ENCODE measurements at places on chromosomes 4 and X.

DNA sequence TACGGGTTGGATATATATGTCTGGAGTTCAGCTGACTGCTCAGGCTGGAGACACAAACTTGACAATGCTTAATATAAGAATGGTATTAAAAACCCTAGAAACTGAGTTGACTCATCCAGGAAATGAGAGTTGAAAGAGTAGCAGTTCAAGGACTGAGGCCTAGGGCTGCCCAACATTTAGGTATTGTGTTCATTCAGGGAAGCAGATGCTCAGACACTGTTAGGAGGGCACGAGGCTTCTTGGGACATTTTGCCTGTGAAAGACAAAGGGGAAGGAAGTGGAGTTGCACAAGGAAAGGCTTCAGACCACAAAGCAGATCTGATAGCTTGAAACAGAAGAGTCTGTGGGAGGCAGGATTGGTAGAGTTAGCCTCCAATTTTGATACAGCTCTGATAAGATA, 52.0 kb upstream of the HS3ST1 start:
- peak; percentile 67 for DNase-seq

DNA sequence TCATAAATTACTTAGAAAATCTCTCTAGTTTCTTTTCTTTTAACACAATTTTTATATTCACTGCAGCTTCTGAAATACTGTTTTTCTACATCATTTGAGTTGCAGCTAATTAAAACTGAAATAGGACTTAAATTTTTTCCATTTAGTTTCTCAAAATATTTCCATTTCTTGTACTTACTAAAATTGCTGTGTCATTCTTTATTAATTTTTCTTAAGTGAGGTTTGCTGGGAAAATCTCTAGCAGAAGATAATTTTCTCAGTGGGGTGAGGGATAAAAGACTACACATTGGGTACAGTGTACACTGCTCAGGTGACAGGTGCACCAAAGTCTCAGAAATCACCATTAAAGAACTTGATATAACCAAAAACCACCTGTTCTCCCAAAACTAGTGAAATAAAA, 57.7 kb downstream of the RNF150 start:
- DNase-seq: no peak

DNA sequence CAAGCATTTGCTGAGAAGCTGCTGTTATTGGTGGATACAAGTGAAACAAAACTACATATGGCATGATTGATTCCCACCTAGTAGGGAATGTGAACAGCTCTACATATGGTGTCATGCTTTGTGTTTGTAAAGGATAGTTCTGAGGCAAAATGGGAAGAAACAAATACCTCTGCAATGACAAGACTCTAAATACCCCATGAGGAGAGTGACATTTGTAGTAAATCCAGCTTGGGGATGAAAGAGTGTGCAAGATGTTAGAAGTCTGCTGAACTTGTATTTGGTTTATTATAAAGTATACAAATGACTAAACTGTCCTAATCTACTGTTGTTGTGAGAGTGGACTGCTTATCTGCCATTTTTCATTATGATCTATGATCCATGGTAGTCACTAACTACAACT, 120.8 kb upstream of the HS3ST1 start:
- no peak for DNase-seq

DNA sequence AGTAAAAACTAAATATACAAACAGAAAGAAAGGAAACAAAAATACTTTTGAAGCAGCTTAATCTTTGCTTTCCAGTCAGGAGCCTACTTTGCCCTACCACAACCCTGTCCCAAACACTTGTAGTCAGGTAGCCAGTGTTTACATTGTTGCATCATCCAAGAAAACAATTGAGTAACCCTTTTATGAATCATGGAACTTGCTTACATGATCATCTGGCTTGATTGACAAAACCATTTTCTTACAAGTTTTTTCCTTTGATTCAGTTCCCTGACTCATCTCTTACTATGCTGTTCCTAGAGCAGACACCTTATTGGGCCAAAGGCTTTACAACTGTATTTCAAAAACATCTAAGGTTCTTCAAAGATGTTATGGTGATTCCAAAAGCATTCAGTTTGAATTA, 740.1 kb downstream of the KLHL13 start:
- DNase-seq: no peak

DNA sequence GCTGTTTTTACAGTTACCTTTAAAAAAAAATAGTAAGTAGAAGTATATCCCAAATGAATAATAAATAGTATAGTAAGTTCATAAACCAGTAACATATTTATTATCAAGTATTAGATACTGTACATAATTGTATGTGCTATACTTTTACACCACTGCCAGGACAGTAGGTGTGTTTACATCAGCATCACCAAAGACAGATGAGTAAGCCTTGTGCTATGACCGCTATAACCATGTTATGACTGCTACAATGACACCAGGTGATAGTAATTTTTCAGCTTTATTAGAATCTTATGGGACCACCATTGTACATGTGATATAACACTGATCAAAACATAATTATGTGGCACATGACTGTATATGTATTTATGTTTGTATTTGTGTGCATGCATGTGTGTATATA, 27.3 kb downstream of the PABPC4L start:
- no peak for DNase-seq

GRCh38 chr4:27412613-27413012, 552.0 kb downstream of the STIM2 start:
- DNase-seq: no peak

DNA sequence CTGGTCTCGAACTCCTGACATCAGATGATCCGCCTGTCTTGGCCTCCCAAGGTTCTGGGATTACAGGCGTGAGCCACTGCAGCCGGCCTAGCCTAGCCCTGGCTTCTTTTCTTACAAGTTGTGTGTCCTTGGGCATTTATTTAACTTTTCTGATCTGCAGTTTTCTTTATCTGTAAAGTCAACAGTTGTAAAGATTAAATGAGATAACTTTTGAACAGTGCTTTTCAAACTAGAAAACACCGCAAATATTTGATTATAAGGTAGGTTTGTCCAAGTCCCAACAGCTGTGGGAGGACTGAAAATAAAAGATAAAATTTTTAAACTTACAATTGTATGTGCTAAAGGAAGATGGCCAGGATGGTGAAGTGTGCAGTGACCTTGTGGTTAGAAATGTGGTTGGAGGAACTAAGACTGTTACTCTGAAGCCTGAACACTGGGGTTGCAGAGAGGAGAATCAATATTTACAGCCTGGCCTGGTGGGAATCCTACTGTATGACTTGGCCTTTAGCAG, 44.8 kb downstream of the GSX2 start:
- DNase-seq: peak; percentile 3

DNA sequence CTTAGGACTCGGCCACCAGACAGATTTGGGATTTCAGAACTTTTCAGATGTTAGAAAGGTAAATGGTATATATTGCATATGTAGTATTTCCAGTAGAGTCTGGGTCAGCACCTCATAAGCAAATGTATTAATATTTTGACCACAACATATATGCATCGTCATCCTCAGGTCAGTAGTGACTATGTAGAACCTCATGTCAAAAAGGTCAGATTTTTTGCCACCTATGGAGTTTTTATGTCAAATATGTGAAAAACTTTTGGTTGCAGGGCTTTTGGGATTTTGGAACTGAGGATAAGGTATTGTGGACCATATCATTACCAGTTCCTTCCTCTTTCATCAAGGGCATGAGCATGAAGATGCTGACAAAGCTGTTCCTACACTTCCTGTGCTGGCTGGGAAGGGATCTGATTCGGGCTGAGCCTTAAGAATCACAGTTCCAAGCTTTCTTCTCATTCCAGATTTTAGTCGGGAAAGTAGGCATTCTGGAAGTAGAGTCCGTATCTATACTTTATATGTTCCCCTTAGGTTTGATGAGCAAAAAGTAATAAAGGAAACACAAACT, 183.0 kb upstream of the PGRMC2 start:
- no peak for DNase-seq

- DNase-seq: no peak
These were observed 452.7 kb upstream of the HS3ST1 start for GRCh38 chr4:11881364-11881763.

GRCh38 chrX:74421740-74422352, 553 bp downstream of the SLC16A2 start:
- no peak for DNase-seq

DNA sequence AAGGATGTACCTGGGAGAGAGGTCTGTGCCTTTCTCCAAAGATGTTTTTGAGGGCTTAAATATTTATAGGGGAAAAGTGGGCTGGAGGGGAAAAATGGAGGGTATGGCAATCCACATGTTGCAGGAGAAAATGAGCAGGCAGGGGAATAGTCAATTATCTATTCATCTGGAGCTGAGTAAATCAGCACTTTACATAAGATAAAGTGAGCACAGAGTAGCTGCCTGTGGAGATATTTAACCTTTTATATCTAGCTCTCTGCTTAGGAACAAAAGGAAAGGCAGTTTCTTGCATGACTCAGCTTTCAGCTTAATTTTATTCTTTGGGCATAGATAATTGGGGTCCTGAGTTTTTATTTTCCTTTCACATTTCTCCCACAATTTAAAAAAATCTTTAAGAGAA, 93.6 kb upstream of the NPY2R start:
- DNase-seq: no peak

- no peak for DNase-seq
These were observed 93.1 kb downstream of the NSUN7 start for GRCh38 chr4:40842725-40843423.

- DNase-seq: no peak
These were observed 1165.8 kb upstream of the ADGRL3 start for GRCh38 chr4:60034361-60034760.

DNA sequence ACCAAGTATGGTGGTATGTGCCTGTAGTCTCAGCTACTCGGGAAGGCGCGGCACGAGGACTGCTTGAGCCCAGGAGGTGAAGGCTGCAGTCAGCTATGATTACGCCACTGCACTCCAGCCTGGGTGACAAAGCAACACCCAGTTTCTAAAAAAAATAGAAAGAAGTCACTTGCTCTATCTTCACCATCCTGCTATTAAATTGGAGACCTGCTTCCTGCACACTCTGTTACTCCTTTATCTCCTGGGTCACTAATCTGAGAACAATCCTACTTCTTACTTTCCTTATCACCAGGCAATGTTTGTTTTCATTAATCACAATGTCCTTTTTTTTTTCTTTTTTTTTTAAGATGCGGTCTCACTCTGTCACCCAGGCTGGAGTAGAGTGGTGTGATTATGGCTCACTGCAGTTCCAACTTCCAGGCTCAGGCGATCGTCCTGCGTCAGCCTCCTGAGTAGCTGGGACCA, 16.2 kb downstream of the PRKX start:
- no peak for DNase-seq

DNA sequence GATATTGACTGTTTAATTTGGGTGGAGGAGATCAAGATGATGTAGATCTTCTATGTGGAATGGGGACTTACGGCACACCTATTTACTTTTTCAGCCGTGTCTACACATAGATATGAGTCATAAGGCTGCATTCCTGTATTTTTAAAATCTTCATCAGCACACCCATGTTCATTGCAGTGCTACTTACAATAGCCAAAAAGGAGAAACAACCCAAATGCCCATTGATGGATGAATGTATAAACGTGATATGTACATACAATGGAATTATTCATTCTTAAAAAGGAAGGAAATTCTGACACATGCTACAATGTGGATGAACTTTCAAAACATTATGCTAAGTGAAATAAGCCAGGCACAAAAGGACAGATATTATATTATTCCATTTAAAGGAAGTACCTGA, 98.6 kb downstream of the AASDH start:
- no peak for DNase-seq

GRCh38 chr4:123783151-123783790, 386.7 kb downstream of the SPRY1 start:
- no peak for DNase-seq

- peak; percentile 7 for DNase-seq
These were observed 313.2 kb downstream of the ANTXR2 start for GRCh38 chr4:79759793-79760192.

DNA sequence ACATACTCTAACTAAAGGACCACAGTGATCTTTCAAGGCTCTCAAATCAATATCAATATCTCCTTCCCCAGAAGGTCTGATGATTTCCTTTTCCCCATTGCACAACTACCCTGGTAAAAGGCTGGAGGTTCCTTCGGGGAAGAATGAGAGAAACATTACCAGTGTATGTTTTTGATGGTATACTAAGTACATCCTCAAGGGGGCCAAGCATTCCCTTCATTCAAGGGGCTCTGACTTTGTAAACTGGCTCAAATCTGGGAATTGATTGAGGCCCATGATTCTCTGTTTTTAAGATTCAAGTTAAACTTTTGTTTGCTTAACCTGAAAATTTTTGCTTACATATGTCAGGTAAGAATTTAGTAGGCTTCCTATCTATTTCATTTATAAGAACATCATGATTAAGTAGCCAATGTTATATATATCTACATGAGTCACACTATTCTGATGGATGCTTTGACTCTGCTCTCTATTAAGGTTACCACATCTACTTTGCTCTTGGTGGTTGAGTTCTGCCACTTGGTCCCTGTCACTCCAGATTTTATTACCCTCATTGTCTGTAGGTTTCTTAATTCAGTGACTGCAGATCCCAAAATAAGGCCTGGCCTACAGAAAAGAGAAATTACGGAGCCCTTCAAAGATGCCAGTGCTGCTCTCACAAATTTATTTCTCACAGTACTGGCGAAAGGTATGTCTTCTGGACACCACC, 16.4 kb upstream of the GUCY1B1 start:
- DNase-seq: no peak

DNA sequence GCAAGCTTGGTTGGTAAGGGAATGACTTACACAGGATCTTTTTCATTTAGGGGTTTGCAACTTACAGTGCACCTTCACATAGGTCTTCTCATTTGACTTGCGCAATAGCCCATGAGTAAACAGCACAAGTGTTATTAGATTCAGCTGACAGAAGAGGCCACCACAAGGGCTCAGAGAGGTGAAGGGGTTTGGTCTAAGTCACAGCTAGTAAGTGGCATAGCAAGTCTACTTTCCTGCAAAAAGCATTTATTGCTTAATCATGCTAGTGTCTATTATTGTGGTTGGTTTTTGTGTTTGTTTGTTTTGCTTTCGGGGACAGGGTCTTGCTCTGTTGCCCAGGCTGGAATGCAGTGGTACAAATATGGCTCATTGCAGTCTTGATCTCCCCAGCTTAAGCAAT, 83.3 kb downstream of the SPRY1 start:
- DNase-seq: no peak

- DNase-seq: no peak
These were observed 65.2 kb downstream of the AMMECR1 start for GRCh38 chrX:110252711-110253110.

DNA sequence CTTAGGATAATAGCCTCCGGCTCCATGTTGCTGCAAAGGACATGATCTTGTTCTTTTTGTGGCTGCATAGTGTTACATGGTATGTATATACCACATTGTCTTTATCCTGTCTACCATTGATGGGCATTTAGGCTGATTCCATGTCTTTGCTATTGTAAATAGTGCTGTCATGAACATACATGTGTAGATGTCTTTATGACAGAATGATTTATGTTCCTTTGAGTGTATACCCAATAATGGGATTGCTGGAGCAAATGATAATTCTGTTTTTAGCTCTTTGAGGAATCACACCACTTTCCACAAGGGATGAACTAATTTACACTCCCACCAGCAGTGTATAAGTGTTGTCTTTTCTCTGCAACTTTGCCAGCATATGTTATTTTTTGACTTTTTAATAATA, 4.6 kb downstream of the RAB33B start:
- no peak for DNase-seq

GRCh38 chr4:72387959-72388358, 181.1 kb downstream of the ADAMTS3 start:
- no peak for DNase-seq

GRCh38 chrX:37686996-37687395, 1.4 kb downstream of the XK start:
- DNase-seq: no peak

GRCh38 chr4:78057600-78058550, 752 bp downstream of the FRAS1 start:
- peak; percentile 40 for DNase-seq

All from activated CD4-positive, alpha-beta T cell treated with anti-CD3 and anti-CD28 coated beads, Interleukin-2, Interleukin-6, amounts not matched to agents 100 ng/mL and 50 ng/mL, durations not matched to agents 16 hours and 8 hours (primary cell).